ENCODE measurements at places on chromosomes 7 and 10.
A peak's percentile ranks its signal among the peaks of the same experiment; 100 is the strongest.

- no peak for ATAC-seq
Measured at GRCh38 chr10:64261092-64261491, 739.9 kb downstream of the REEP3 start.

DNA sequence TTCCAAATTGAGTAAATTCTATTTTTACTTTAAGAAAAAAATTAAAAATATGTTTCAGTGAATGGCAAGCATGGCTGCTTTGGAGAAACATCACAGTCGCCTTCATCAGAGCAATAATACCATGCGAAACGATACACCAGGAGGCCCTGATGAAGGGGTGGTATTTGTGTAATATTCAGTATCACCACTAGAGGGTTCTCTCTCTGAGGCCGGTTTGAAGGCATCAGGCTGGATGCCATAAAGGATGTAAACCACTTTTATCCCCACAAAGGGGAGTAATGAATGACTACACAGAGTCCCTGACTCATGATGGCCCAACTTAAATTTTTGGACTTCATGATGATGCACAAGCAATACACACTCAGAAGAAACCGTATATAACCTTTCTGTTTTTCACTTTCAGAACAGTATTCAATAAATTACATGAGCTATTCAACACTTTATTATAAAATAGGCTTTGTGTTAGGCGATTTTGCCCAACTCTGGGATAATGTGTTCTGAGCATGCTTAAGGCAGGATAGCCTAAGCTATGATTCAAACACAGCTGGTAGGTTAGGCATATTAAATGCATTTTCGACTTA lies 95.5 kb downstream of the PPP1R17 start:
- no peak for ATAC-seq

GRCh38 chr10:46096446-46096845 lies 50.4 kb upstream of the MSMB start:
- no peak for ATAC-seq

- ATAC-seq = no peak
Measured at GRCh38 chr7:96177353-96177752, 144.5 kb downstream of the SLC25A13 start.

GRCh38 chr7:39130274-39130673 lies 152.6 kb downstream of the POU6F2 start:
- no peak for ATAC-seq

GRCh38 chr7:11332865-11333228 lies 359.2 kb downstream of the PHF14 start:
- ATAC-seq = no peak

- no peak for ATAC-seq
Measured at GRCh38 chr10:78959924-78960285, 108.9 kb upstream of the ZMIZ1 start.

DNA sequence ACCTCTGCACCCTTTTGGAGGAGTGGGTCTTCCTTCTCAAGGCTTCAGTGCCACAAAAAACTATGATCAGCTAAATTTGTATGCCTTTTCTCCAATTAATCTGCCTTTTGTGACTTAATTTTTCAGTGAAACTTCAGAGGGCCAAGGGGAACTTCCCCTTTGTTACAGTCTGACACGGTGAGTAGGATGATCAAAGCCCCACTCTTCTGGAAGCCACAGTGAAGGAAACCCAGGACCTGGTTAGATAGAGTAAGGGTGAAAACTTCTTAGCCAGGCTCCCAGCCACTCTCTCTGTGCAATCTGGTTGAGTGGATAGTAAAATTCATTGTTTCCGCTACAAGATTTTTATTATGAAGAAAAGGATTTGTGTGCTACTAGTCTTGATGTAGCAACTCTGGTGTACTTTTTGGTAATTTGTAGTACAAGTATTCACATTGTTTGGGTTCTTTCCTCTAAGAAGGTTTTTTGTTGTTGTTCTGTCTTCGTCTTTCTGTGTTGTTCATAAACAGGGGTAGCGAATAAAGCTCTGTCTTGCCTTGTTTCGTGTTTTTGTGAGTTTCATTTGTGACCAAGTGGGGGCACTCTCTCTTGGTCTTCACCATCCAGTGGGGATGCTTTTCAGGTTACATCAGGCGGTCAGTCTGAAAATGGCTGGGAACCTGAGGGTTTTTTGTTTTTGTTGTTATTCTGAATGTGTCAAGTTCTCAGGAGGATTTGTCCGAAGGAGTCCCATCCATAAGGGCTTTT lies 268.5 kb upstream of the NPSR1 start:
- no peak for ATAC-seq

- ATAC-seq = no peak
Measured at GRCh38 chr10:29210266-29210868, 78.5 kb upstream of the LYZL1 start.

DNA sequence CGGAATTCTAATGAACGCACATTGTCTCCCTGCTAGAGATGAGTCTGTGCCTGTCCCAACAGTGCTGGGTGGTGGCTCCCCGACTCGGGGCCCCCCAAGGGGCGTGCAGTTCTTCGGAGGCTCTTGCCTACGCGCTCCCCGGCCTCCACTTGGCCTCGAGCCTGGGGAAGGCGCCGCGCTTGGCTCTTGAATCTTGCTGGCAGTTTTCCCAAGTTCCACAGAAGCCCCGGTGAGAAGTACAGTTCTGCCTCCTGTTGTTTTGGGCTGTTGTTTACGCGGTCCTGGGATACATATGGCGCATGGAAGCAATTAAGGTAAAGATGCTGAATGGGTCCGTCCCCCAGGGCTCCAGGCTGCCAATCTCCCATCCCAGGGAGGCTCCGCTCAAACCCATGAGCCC lies 32.6 kb upstream of the UNCX start:
- ATAC-seq = no peak

DNA sequence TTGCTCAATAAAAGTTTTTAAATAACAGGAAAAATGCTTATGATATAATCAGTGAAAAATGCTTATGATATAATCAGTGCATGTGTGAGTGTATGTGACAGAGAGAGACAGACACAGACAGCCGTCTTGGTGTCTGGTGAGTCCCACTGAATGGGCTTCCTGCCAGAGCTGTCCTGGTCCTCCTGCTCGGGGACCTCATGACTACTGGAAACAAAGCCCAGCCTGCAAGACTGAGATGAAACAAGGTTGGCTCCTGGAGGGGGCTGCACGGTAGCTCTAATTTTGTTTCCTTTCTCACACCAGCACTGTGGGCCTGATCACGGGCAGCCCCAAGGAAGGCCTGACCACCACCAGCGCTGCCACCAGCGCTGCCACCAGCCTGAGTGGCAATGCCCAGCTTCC lies 57.3 kb downstream of the NRP1 start:
- ATAC-seq = peak; percentile 36

- ATAC-seq = no peak
Measured at GRCh38 chr7:143129051-143129450, 2.8 kb upstream of the PIP start.
